ENCODE measurements at places on chromosomes 3 and 15. TPM values are rescaled to one million over a fixed set of nuclear protein-coding genes. Genes with fewer than 3 reads are reported as not detected.

Gene FGF12
- total RNA-seq: 0.69 TPM

Gene SI
- total RNA-seq: not detected

Gene ACKR2
- total RNA-seq: not detected

Gene GPR87
- not detected for total RNA-seq

Gene SLC38A3
- total RNA-seq: not detected

Gene IL17RE
- 1.1 TPM for total RNA-seq

Gene DZIP1L
- total RNA-seq: 30.5 TPM

Gene IQGAP1
- total RNA-seq: 269 TPM

Gene TEX55
- not detected for total RNA-seq

Gene FAM219B
- total RNA-seq: 36.9 TPM

Gene SLC12A8
- total RNA-seq: 1.5 TPM
